ENCODE measurements at places on chromosomes 3 and 15.

- no peak for DNase-seq
These were observed 456.6 kb upstream of the CCDC54 start for GRCh38 chr3:106920609-106921008.

- DNase-seq, result peak; percentile 30
These were observed 44.8 kb downstream of the AP4E1 start for GRCh38 chr15:50953302-50953701.

- DNase-seq, result no peak
These were observed 27.8 kb upstream of the LYZL4 start for GRCh38 chr3:42438193-42438592.

GRCh38 chr3:102059145-102059943, 210.0 kb downstream of the NFKBIZ start:
- no peak for DNase-seq

DNA sequence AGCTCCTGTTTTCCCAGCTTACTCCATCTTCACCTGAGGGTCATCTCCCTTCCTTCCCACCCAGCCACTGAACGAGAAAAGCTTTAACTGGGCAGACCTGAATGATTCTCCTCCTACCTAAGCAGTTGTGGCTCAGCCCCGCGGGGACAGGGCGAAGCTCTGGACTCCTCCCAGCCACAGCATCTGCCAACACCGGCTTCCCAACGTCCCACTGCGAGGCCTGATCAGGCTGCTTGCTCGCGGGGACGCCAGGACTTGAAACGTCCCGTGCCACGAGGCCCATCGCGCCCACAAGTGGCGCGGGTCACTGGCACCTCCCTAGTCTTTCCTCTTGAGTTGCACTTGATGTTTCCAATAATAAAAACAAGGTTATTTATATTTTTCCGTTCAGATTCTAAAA, at the start of gene SPATA16:
SPATA16 (minus strand) TSS at position 250 of the 400 bp plus-strand sequence. CDS start 23,504 bp downstream, outside the sequence.
- no peak for DNase-seq

- peak; percentile 81 for DNase-seq
These were observed 38.6 kb downstream of the HACD2 start for GRCh38 chr3:123546133-123546755.

DNA sequence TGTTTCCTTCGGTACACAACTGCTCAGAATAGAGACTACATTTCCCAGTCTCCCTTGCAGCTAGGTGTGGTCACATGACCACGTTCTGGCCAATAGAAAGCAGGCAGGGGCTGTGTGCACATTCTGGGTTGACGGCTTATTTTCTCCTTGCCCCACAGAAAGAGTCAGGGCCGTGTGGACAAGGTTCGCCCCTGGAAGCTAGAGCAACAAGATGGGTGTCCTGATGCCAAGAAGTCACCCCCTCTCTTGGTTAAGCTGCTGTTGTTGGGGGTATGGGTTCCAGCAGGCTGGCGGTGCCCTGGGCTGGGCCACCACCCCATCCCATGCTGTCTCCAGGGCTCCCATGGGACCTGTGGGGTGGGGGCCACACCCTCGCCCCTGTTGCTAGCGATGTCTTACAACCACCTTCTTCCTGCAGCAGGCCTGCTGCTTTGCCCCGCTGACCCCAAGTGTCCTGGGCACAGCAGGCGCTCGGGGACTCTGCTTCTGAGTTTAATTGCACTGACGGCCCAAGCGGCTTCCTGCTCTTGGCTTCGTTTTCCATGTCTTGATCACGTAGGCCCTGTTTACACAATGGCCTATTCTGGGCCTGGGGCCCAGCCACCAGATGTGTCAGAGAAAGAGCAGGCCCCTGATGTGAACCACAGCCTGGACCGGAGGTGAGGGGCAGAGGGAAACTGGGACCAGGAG, 24.9 kb downstream of the ABTB1 start:
- DNase-seq, result peak; percentile 90

GRCh38 chr3:127002195-127003174, 19.6 kb downstream of the PLXNA1 start:
- peak; percentile 94 for DNase-seq

DNA sequence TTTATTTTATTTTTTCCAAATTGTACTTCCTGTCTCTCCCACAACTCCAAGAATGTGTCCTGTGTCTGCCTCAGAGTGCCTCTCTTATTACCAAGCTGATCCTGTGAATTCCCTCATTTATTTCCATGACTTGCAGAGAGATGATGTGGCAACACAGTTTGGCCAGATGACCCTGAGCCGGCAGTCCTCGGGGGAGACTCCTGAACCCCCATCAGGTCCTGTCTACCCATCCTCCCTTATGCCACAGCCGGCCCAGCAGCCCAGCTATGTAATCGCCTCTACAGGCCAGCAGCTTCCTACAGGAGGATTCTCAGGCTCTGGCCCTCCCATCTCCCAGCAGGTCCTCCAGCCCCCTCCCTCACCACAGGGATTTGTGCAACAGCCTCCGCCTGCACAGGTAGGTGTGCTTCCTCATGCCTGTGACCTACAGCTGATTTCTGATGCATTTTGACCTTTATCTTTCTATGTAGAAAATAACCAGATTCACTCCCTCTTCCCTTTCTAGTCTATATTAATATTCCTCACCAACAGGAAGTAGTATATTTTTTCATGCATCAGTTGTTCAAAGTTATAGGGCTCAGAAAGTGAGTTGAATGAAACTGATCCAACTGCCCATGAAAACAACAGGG, 100.0 kb downstream of the ARPP21 start:
- no peak for DNase-seq

- DNase-seq, result peak; percentile 85
These were observed 368.2 kb downstream of the OCA2 start for GRCh38 chr15:27730868-27731267.

- peak; percentile 35 for DNase-seq
These were observed 622.2 kb downstream of the ZPLD1 start for GRCh38 chr3:103057003-103057402.

- no peak for DNase-seq
These were observed 220.4 kb downstream of the SNRPN start for GRCh38 chr15:25175033-25175788.

- no peak for DNase-seq
These were observed 831.4 kb downstream of the AGBL1 start for GRCh38 chr15:86911022-86911421.

GRCh38 chr3:133745981-133746711, at the start of gene TF:
TSS of gene TF (plus strand) at chr3:133746393. CDS start at chr3:133746441, 48 bp downstream.
- no peak for DNase-seq

- DNase-seq, result no peak
These were observed 2.9 kb upstream of the TMEM266 start for GRCh38 chr15:76056931-76057330.

GRCh38 chr3:112048911-112049310, 14.4 kb downstream of the TMPRSS7 start:
- no peak for DNase-seq

DNA sequence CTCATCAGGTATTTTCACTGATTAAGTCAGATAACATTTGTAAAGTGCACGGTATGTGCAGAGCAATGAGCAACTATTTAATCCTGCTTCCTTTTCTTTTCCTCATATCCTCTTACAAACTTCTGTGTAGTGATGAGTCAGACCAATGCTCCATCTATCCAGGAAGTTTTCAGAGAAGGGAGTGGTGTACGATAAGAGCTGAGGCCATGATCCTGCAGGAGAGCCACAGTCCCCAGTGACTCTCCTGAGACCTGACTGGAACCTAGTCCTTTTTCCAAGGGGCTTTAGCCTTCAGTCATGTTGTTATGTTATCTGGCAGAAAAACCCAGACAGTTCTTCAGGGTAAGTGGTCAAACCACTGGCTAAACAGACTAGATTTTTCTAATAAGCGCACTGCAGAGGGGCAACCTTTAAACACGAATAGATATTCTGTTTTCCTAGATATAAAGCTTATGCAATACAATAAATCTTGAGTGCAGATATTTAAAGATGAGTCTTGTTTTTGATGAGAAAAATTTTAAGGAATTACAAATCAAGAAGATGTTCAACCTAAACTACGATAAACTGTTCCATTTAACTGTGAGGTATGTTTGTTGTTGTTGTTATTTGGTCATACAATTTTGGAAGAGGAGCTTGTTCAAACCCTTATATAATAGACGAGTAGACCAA, 110.5 kb upstream of the RAP2B start:
- DNase-seq, result peak; percentile 91

- DNase-seq, result peak; percentile 27
These were observed 363 bp downstream of the GTF2E1 start for GRCh38 chr3:120742849-120743365.

GRCh38 chr3:160780245-160780644, 24.2 kb downstream of the PPM1L start:
- DNase-seq, result no peak

GRCh38 chr3:64799606-64800005, 111.8 kb upstream of the ADAMTS9 start:
- no peak for DNase-seq

- no peak for DNase-seq
These were observed 225.6 kb downstream of the CLSTN2 start for GRCh38 chr3:140160553-140160952.

- DNase-seq, result peak; percentile 38
These were observed 84.5 kb upstream of the SYNPR start for GRCh38 chr3:63193647-63194046.

DNA sequence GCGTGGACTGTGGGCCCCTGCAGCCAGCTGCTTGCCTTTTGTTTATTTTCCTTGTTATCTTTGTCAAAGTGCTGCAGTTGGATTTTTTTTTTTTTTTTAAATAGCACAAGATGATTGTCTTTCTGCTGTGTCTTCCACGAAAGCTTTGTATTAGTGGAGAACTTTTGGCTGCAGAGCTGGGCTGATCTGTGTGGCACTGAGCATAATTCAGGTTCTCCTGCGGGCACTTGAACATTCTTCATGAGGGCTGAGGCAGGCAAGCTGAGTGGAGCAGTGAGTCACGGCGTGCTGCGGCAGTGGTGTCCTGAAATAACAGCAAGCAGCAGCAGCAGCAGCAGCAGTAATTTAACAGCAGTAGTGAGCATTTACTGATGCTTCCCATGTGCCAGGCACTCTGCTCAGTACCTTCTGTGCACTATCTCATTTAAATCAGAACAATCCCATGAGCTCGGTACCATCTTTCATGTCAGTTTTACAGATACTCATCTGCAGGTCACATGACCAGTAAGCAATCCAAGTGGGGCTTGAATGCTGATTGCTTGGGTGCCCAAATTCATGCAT, 45.8 kb downstream of the MITF start:
- peak; percentile 81 for DNase-seq

GRCh38 chr15:71597637-71598036, 212.7 kb upstream of the NR2E3 start:
- no peak for DNase-seq

- DNase-seq, result no peak
These were observed 155.3 kb upstream of the SLCO3A1 start for GRCh38 chr15:91698241-91698640.

GRCh38 chr3:148329481-148330235, 368.0 kb upstream of the AGTR1 start:
- DNase-seq, result peak; percentile 50

DNA sequence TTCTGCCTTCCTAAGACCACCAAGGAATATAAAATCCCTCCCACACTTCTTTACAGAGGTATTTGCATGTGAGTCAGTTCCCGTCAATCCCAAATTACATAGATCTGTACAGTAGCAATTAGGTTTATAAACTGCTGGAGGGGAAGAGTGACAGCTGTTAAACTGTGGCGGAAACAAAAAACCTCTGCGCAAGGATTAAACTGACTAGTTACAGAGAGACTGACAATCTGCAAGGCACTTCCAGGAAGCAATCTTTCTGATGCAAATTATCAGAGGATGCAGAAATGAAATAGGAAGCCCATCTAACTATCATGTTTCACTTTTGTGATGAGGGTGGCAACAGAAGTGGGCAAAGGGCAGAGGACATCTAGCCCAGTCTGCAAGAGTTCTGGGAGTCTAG, 150.4 kb downstream of the RTP4 start:
- DNase-seq, result no peak

DNA sequence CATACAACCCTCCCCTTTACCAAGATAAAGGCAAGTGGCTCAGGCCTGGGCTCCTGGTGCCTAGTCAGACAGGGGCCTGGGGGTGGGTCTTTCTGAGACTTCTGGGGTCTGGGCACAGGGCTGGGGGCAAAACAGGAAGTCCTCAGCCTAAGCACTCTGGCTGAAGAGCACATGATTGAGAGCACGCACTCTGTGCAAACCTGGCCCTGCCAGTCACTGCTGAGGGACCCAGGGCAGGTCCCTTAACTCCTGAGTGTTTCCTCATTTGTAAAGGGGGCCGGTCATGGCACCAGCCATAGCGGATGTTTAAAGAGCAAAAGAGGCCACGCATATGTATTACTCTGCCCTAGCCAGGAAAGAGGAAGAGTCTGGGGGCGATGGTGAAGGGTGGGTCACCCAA, 16.0 kb downstream of the TKT start:
- DNase-seq, result no peak

GRCh38 chr15:64856429-64857145, 14.9 kb downstream of the PLEKHO2 start:
- DNase-seq, result peak; percentile 55

DNA sequence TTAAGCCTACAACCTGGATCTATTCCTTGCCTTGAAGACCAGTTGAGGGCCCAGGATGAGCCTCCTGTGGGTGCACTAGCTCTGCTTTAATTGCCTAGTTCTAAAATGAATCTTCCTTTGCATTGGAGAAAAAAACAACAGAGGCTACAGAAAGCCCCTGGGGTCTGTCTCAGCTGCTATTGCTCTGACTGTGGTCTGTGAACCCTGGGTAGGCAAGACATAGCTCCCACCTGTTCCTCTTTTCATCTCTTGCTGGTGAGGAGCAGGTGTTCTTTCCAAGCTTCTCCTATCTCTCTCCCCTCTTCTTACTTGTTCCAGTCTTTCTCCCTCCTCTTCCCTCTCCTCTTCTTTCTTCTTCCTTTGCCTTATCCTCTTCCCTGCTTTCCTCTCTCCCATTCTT, 28.8 kb downstream of the RBP2 start:
- DNase-seq, result no peak

GRCh38 chr3:142444343-142444742, 3.5 kb downstream of the XRN1 start:
- DNase-seq, result no peak

- DNase-seq, result no peak
These were observed 41.3 kb upstream of the SLC22A13 start for GRCh38 chr3:38224357-38224756.

GRCh38 chr15:57138349-57138788, 219.9 kb downstream of the TCF12 start:
- peak; percentile 70 for DNase-seq

GRCh38 chr3:155230382-155230781, 63.1 kb downstream of the STRIT1 start:
- DNase-seq, result peak; percentile 23

- DNase-seq, result no peak
These were observed 314.7 kb downstream of the LPP start for GRCh38 chr3:188468662-188469061.

DNA sequence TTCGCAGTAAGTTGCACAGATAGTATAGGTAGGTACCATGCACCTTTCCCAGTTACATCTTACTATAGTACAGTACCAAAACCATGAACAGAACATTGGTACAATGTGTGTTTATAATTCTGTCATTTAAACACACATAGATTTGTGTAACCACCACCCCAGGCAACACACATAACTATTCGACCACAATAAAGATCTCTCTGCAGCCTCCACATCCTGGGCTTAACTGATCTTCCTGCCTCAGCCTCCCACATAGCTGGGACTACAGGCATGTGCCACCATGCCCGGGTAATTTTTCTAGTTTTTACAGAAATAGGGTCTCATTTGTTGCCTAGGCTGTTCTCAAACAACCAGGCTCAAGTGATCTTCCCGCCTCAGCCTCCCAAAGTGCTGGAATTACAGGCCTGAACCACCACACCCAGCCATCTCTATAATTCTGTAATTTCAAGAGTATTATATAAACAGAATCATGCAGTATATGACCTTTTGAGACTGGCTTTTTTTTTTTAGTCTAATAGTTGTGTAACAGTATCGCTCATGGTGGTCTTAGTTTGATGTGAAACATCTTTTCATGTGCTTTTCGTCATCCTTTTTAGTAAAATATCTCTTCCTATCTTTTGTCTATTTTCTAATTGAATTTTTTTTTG, 13.3 kb upstream of the TMF1 start:
- DNase-seq, result no peak

All from fibroblast of skin of back (primary cell).